ENCODE measurements at places on chromosomes 13 and 19.

- DNase-seq = peak; percentile 32
Measured at GRCh38 chr13:110942248-110942981, 27.5 kb upstream of the ANKRD10 start.

DNA sequence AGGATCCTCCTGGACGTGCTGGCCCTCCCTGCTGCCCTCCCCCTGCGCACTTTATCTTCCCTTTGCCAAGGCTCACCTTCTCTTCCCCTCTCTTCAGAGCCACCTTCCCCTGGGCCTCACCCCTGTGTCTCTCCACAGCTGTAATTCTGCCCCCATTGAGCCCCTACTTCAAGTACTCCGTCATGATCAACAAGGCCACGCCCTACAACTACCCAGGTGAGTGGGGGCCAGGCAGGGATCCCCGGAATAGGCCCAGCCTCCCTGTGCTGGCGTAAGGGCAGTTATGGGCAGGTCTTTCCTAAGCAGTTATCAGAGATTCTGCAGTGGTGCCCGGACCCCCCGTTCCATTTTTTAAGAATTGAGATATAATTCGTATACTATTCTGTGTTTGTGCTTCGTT is 3.1 kb downstream of the NDUFA3 start:
- no peak for DNase-seq

GRCh38 chr13:99796175-99796819 is 175.3 kb downstream of the ZIC5 start:
- peak; percentile 29 for DNase-seq

GRCh38 chr13:98052412-98052811 is 90.5 kb upstream of the FARP1 start:
- DNase-seq = no peak

GRCh38 chr19:44741841-44742329 is 6.6 kb upstream of the BCL3 start:
- peak; percentile 100 for DNase-seq

DNA sequence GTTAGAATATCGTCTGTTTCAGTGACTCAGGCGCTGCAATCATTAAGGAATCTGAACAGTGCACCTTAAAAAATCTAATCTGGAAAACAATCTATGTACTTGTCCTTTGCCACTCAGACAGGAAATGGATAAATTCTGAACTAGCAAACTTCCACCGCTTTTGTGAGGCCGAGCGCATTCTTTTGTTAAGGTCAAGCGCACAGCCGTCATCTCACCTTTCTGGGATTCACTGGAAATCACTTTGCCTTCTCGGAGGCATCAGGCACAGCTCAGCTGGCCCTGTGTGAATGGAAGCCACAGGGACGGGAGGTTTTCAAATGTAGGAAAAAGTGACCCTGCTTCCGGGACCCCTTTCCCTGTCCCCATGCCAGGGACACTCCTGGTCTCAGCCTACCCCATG is 28.2 kb upstream of the SPACA7 start:
- no peak for DNase-seq

DNA sequence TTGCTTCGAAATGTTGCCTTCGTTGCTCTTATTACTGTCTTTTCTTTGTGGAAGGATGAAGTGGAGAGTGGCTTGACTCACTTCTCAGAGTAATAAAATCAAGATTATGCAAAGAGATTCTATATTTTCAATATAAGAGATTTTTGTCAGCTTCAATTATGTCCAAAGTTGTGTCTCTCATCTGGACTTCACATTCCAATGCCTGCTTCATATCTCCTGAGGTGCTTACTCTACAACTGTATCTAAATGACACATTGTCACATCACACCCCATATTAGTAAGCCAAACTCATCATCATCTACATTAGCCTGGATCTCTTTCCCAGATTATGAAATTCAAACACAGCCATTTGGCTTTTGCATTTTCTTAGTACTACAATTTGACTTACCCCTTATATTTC is 409.4 kb downstream of the DACH1 start:
- DNase-seq = no peak

GRCh38 chr19:49091391-49092038 is 6.3 kb downstream of the SNRNP70 start:
- DNase-seq = no peak

GRCh38 chr13:94268661-94269060 is 210.8 kb downstream of the DCT start:
- peak; percentile 60 for DNase-seq

- no peak for DNase-seq
Measured at GRCh38 chr19:31666126-31666525, 316.9 kb upstream of the TSHZ3 start.

DNA sequence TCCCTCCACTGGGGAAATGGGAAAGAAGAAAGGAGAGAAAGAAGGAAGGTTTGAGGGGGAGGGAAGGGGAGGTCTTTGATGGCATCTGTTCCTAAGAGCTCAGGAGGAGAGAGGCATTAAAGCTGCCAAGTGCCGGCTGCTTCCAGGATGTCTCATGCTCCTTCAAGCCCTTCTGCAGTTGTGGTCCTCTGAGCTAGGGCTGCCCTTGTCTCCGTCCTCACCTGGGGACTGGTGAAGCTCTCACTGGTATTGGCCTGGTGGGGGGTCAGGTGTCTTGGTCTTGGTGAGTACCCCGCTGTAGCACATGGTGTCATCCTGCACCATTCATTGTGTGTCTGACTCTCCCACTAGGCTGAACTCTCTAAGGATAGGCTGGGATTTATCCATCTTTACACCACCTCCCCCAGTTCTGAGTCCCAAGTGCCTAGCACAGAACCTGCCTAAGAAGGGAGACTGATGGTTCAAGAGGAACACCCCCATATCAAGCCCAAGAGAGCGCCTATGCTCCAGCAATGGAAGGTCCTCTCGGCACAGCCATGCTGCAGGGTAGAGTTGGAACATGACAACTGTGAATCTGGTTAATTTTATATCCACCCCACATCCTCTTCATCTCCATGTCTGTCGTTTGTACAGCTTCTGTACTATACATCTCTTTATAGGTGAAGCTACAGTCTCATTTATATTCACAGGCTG is 83.7 kb downstream of the AKAP11 start:
- DNase-seq = no peak

- peak; percentile 92 for DNase-seq
Measured at GRCh38 chr19:1028062-1028926, 1.9 kb downstream of the CNN2 start.

DNA sequence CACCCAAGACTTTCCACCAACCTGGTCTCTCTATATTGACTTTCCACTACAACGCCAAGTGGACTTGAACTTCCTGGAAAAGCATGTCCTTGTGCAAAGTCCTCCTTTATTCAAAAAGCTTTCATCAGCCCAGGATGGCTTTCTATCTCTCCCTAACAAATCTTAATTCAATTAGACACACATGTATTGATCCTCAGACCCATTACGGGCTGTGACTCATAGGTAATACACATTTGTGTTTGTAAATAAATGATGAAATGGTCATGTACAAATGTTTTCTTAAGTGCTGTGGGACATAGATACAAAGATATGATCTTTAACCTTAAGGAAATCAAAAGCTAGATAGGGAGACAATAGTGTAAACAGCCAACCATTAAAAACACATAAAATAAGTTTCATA is 1189.7 kb downstream of the EFNB2 start:
- DNase-seq = no peak

DNA sequence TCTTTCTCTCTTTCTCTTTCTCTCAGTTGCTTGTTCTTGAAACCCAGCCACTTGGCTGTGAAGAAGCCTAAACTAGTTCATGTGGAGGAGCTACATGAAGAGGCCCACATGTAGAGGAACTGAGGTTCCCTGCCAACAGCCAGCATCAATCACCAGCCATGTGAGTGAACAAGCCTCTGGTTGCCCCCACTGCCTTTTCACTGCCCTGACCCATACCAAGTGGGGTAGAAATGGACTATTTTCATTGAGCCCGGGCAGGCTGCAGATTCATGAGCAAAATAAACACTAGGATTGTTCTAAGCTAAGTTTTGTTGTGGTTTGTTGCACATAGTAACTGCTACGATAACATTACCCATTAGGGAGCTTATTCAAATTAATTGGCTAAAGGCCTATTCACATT is 78.7 kb upstream of the FAM216B start:
- DNase-seq = no peak

- no peak for DNase-seq
Measured at GRCh38 chr13:92989301-92989700, 237.3 kb upstream of the GPC6 start.

GRCh38 chr13:91347202-91347995 is at the start of gene MIR17HG:
TSS of gene MIR17HG (plus strand) at chr13:91347687.
- DNase-seq = peak; percentile 88

GRCh38 chr19:13881692-13882418 is 4.9 kb downstream of the NANOS3 start:
- DNase-seq = no peak

GRCh38 chr13:112907286-112907685 is 61.7 kb upstream of the MCF2L start:
- no peak for DNase-seq

DNA sequence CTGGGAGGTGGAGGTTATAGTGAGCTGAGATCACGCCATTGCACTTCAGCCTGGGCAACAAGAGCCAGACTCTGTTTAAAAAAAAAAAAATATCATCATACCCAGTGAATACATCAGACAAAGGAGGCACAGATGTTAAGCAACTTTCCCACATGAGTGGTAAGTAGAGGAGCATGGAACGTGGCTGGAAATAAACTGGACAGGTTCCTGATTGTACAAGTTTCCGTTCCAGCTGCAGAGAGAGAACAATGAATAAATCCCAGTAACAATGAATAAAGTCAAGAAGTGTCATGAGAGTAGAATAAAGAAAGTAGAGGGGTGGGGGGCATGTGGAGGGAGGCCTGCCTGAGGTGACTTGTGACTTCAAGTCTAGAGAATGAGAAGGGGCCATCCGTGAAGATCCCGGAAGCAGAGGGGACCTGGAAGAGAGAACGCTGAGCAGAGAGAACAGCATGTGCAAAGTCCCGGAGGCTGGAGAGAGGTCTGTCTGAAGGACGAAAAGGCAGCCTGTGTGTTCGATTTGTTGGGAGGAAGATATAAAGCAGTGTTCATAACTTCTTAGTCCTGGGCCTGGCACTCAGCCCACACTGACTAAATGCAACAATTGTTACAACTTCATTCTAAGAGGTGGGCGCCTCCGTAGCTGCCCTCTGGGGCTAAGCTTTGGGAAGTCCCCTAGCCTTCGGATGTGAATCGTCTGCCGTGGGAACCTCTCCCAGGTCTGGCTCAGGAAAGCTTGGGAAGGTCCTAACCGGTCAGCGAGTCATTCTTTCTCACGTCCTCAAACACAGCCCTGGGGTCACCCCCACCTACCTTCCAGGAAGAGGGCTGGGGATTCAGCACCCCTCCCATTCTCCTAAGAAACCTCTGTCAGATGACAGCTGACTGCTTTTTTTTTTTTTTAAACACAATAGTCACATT is 15.3 kb upstream of the ARHGEF18 start:
- DNase-seq = no peak

- no peak for DNase-seq
Measured at GRCh38 chr13:35957241-35957731, 173.9 kb downstream of the DCLK1 start.

DNA sequence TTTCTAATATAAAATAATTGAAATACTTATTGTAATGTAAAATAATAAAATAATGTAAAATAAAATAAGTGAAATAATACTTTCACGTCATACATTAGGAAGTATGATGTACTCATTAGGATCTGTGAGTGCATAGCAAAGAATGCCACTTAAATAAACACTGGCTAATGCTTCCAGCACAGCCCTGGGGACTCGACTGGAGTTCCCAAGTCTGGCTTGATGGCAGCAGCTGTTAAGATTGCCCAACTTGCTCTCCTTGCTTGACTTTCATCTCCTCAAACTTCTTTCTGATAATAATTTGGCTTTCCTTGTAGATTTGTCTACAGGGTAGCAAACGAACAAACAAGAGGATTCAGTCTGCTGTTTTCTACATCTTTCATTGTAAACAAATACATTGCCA is 191.9 kb downstream of the COG6 start:
- no peak for DNase-seq

Data from iris pigment epithelial cell (primary cell).